ENCODE measurements at places on chromosomes 6 and 20. TPM values are rescaled to one million over a fixed set of nuclear protein-coding genes. Genes with fewer than 3 reads are reported as not detected.

GRCh38 chr6:140046016-140046632 is 671.7 kb upstream of the CITED2 start:
- no peak for DNase-seq

CDK19 gene
- total RNA-seq = 9.8 TPM

DNA sequence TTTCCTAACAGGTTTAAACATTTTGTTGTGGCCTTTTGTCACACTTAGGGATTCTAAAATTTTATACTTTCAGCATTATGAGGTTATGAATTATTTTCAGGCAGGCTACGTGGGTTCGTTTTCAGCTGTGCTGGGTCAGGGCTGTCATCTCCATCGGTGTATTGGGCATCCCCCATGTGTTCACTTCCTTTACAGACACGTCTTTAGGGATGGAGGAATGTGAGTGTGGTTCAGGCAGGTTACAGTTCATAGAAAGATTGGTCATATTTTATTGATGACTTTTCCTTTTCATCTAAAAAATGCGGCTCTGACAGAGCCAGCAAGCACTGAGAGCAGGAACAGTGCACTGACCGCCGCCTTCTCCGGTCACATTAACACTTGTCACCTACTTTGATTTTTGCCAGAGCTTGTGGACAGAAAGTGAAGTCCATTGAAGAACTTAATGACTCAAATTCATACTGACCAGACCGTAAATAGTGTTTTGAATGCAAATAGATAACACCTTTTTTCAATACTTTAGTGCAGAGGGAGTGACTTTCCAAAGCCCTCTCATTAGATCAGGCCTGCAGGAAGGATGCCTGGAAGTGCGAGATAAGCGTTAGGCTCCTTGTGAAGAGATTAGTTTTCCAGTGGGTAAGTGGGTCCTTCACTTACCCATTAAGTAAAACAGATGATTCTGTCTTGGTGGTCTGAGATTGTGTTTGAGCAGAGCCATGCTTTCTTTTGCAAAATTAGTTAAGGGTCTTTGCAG is 113.1 kb downstream of the TIAM2 start:
- no peak for DNase-seq

SLPI gene
- 505 TPM for total RNA-seq

GRCh38 chr6:34310817-34311216 is 62.0 kb upstream of the SMIM29 start:
- DNase-seq = no peak

DNA sequence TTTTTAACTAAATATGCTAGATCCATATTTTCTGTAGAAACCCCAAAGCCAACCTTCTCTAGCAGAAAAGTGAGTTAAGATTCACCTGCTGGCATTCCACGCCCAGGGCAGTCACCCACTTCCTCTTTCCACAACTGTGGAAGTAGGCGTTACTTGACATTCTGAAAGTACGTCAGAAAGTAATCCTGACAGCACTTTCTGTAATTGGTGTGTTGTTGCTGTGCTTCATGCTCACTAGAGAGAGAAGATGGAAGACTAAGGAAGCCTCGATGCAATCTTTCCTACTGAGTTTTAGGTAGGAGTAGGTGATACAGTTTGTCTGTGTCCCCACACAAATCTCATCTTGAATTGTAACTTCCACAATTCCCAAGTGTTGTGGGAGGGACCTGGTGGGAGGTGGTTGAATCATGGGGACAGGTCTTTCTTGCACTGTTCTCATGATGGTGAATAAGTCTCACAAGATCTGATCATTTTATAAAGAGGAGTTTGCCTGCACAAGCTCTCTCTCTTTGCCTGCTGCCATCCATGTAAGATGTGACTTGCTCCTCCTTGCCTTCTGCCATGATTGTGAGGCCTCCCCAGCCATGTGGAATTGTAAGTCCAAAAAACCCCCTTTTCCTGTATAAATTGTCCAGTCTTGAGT is 101.1 kb downstream of the MAP3K7 start:
- no peak for DNase-seq

HAO1 gene
- total RNA-seq = not detected

DNA sequence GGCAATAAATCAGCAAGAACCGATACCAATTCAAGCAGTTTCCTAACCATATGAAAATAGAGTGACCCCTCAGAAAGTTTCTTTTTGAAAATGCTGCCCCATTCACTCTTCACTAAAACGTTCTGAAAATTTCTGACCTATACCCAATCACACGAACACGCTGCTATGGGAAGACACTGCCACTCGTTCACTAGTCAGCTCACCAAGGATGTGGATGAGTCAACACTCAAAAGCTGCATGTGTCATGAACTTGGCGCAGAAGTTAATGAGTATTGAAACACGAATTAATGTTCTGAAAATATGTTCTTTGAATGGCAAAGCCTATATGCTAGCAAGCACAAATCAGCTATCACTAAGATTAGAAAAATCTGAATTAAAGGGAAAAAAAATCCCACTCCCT is 84.2 kb downstream of the PREP start:
- DNase-seq = no peak

- DNase-seq = no peak
Observed at GRCh38 chr6:36120539-36120938, 9.8 kb upstream of the MAPK13 start.

GRCh38 chr6:15674690-15675386 is 12.0 kb upstream of the DTNBP1 start:
- no peak for DNase-seq

GRCh38 chr6:89887452-89888137 is 6.7 kb upstream of the GJA10 start:
- DNase-seq = no peak

DNA sequence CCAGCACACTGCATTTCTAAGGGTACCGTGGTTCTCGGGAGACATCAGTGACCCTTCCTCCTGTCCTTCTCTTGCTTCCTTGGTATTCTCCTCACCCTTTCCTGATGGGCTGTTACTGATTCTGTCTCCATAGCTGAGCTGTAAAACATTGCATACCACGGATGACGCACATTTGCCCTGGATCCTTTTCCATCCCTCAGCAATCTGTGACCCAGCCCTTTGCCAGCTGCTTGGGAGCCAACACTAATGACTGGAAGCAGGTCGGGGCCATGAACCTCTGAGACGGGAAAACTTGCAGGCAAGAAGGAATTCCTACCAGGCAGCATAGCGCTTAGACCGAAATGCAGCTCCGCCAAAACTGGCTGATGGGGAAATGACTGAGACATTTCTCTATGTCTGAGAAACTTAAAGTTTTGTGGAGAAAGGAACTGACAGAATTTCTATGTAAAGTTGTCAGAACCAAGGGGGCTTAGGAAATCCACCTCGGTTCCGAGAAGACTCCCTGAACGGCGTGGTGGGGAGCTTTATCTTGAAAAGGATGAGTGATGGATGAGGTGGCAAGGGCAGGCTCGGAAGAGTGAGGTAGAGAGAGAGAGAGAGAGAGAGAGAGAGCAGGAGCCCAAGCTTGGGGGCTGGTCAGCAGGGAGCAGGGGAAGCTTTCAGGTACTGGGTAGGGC is 19.2 kb downstream of the TUBB2B start:
- no peak for DNase-seq

DNA sequence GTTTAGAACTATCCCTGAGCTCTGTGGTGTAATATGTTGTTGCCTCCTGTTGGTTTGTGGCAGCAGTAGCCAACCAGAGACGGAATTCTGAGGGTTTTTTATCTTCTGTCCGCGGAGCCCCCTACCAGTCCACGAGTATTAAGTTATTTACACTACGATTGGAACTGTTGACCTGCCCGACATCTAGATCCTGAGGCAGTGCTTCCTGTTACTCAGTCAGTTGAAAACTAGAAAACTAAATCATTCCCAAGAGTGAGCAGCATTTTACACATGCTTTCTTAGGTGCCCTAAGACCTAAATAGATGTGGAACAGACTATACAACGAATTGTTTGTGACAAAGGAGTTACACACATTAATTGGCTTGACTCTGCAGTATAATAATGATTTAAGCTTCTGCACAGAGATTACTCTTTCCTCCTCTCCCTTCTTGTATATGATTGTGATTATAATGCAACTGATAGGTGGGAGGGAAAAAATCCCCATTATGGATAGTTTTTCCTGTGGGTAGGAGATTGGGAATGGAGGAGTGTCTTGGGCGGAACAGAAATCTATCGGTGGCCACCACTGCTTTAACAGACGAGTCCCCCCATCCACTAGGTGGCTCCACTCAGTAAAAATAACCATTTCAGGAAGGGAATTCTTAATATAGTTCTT is 1.7 kb downstream of the LOC128125822 start:
- DNase-seq = no peak

DNA sequence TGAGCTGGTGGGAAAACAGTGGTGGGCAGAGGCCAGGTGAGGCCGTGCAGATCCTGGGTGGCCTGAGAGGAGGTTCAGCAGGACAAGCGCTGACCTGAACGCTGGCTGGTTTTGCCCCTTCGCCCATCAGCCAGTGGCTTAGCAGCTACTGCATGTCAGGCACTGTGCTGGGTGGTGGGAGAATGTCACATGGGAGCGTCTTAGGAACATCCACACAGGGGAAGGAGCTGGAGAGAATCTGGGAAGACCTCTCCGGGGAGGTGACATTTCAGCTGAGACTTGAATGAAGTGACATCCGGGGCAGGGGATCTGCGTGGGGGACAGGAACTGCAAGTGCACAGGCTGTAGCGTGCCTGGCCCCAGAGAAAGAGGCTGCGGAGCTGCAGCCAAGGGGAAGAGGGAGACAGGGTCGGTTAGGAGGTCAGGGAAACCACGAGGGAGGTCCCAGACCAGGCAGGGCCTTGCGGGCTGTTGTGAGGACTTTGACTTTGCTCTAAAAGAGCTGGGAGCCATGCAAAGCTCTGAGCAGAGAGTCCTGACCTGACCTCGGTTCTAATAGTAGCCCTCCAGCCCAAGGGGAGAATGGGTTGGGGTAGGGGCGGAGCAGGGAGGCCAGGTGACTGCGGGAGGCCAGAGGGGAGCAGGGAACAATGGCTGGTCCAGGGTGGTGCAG is 156.8 kb upstream of the PTPN1 start:
- no peak for DNase-seq

RHAG gene
- total RNA-seq = not detected

DNA sequence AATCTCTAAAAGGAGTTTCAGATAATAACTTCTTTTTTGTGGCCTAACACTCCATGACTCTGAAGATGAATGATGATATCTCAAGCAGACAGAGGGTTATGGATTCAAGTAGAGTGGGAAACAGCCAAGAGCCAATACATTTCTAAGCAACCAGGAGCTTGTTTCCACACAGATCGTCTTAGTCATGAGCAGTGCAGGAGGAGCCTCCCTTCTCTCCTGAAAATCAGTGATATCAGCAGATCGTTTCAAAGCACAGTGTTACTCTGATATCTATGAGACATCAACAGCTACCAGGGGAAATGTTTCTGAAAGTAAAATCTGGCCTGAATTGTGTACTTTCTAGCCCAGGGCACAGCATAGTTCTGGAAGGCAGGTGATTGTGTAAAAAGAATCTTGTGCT is 11.5 kb downstream of the ADGRG6 start:
- DNase-seq = no peak

GRCh38 chr20:14009208-14009607 is 13.9 kb downstream of the MACROD2 start:
- DNase-seq = no peak

DNA sequence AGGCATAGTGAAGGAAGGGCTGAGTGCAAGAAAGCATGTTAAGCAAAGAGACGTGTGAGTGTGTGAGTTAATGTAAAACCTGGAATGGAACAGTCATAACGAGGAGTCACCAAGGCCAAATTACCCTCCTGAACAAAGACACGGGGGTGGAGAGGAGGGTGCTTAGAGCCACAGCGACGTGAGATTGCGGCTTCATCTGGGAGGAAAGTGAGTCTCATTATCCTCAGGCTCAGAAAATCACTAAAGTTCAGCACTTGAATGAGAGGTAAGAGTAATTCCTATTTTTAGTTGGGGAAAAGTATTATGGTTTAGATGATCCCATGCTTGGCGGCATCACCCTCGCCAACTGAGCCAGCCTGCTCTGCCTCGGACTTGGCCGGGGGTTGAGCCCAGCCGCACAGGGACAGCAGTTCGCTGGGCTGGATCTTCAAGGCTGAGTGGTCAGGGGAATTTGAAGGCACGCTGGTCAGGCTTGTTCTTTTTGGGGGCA is 136.6 kb downstream of the DTNBP1 start:
- DNase-seq = no peak

DNA sequence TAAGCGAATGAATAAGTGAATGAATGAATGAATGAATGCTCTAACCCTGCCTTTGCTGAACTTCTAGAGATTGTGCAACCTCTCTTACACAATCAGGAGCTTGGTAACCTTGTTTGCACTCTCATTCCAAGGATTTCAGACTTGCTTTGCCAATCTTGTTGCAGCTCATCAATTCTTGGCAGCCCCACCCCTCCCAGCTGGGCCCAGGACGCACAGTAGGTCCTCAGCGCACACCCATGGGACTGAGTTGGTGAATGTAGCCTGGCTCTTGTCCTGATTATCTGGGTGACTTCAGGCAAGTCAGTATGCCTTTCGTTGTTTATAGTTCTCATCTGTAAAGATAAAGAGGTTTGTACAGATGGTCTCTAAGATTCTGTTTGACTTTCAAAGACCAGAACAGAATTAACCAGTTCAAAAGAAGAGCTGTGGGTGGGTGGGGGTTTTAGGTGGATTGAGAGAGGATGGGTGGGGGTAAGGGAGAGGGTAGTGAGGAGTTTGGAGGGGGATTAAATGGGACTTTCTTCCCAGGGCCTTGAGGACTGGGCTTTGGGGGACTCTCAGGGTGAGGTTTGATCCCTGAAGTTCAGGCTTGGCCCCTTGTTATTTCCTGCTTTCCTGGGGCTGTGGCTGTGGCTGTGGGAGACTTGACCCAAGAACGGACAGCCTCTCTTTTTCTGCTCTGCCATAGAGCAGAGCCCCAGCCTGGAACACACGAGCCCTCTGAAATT is 33.2 kb downstream of the VEGFA start:
- no peak for DNase-seq

- no peak for DNase-seq
Observed at GRCh38 chr6:62971976-62972658, 239.2 kb upstream of the FKBP1C start.

- no peak for DNase-seq
Observed at GRCh38 chr20:35404614-35405259, 7.0 kb downstream of the UQCC1 start.

DNA sequence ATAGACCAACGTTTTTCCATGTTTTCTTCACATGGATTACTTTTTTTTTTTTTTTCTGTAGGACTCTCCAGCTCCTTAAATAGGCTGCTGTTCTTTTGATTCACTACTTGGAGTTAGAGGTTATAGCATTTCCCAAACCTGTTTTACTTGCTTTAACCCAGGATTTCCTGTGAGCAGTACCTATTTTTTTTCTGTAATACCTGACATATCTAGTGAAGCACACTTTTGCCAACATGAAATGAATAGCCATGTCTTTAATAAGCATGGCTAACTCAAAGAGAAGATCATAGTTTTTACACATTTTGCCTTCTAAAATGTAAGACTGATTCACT is 137.0 kb downstream of the FOXA2 start:
- DNase-seq = no peak

DNA sequence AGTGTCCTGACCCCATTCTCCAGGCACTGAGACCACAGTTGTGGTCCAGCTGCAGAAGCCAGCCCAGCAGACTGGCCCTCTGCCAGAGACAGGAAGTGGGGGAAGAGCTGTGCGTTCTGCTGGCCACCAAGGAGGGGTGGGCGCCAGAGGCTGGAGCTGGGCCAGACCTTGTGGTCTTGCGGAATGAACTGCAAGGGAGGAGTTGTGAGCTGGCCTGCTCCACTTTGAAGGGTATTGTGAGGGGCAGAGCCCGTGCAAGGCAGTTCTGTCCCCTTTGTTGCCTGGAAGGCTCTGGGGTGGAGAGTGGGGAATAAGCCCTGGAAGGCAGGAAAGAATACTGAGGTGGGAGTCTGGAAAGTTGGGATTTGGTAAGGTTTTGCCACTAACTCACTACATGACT is 3.6 kb upstream of the MDFI start:
- DNase-seq = no peak

GRCh38 chr6:73878403-73878802 is 182.4 kb downstream of the CD109 start:
- DNase-seq = no peak

LY6G6F gene
- not detected for total RNA-seq
